Mesendoderm (in vitro differentiated cells): ENCODE measurements at places on chromosomes 5 and 9.

DNA sequence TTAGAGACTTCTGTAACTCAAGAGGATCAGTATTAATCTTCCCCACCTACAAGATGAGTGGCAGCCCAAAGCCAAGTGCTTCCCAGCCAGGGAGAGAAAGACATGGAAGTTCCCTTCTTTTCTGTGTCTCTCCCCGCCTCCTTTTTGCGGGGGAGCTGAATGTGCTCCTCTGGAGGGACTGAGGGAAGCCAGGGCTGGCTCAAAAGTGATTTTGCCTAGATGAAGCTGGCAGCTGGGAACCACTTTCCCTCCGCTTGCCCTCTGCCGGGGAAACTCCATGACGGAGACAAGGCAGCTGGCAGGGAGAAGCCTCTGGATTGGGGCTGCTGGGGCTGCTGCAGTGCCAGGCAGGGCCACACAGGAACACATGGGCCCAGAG is 24.4 kb downstream of the EGR1 start:
- no peaks in the 10 kb centered on the region for H3K36me3 ChIP-seq
- peaks cover 7% of the 10 kb centered on the region for H3K4me1 ChIP-seq
- peaks cover 2% of the 10 kb centered on the region for H3K27me3 ChIP-seq
- no peak for DNase-seq
- no peak overlapping the region for H3K27ac ChIP-seq
- H3K4me3 ChIP-seq: no peak overlapping the region

- no peaks in the 10 kb centered on the region for H3K27me3 ChIP-seq
- H3K27ac ChIP-seq: no peak overlapping the region
- no peaks in the 10 kb centered on the region for H3K4me1 ChIP-seq
- no peak overlapping the region for H3K4me3 ChIP-seq
Observed at GRCh38 chr9:85224729-85225128, 517.0 kb downstream of the AGTPBP1 start.

DNA sequence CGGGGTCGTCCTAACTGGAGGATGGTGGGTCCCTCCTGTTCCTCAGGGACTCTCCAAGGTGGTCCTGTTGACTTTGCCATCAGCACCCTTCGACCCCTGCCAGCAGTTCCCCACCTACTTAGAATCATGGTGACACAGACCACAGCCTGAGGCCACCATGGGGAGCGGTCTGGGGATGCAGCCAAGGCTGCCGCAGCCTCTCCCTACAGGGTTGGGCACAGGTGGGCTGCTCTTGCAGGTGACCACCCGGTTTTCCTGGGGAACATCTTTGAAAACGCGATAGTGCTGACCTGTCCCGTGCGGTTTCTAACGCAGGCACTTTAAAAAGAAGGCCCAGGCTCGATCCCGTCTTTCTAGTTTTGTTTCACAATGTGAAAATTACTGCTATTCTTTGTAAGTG is 12.7 kb upstream of the CEL start:
- no peak overlapping the region for H3K27ac ChIP-seq
- no peaks in the 10 kb centered on the region for H3K4me1 ChIP-seq
- no peaks in the 10 kb centered on the region for H3K27me3 ChIP-seq
- H3K36me3 ChIP-seq: peaks cover 15% of the 10 kb centered on the region

DNA sequence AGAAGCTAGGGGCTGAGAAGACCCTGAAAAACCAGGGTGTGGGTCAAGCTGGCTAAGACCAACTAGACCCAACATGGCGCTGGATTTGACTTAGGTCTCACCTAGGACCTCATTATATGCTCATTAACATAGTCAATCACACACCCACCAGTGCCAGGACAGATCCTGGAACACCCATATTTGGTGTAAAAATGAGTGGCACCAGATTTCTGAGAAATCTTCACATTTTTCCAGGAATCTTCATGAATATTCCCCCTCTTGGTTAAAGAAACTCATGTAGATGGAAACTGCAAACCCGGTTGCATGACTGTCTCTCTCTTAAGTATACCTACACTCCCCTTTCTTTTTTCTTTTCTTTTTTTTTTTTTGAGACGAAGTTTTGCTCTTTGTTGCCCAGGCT is 17.9 kb upstream of the RAB14 start:
- no peaks in the 10 kb centered on the region for H3K36me3 ChIP-seq
- no peak overlapping the region for H3K27ac ChIP-seq
- H3K27me3 ChIP-seq: no peaks in the 10 kb centered on the region

GRCh38 chr5:6394429-6395101 is 16.2 kb upstream of the MED10 start:
- no peaks in the 10 kb centered on the region for H3K27me3 ChIP-seq
- H3K27ac ChIP-seq: no peak overlapping the region
- DNase-seq: no peak
- H3K4me1 ChIP-seq: no peaks in the 10 kb centered on the region
- H3K4me3 ChIP-seq: no peak overlapping the region

DNA sequence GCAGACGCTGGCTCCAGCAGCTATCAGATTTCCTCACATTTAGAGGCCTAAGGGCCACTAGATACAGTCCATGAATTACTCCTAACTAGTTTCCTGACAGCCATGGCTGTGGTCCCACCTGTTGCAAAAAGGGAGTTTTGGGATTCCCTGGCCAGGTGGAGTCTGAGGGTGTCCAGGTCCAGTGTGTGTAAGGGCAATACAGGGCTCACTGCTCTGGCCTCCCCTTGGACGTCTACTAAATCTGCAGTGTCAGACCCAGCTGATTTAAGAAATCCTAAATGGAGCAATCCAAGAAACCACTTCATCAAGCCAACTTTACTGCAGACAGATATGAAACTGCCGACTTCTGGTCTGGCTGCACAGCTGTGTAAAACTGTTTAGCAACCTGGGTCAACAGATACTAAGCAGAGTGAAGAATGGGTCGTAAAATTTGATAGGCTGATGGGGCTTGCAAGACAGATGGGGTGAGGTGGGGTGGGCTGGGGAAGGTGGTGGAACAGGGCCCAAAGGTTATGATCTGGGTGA is 116.4 kb downstream of the GADD45G start:
- no peak for DNase-seq
- H3K4me1 ChIP-seq: no peaks in the 10 kb centered on the region
- H3K4me3 ChIP-seq: no peak overlapping the region
- H3K27me3 ChIP-seq: no peaks in the 10 kb centered on the region
- no peaks in the 10 kb centered on the region for H3K36me3 ChIP-seq

DNA sequence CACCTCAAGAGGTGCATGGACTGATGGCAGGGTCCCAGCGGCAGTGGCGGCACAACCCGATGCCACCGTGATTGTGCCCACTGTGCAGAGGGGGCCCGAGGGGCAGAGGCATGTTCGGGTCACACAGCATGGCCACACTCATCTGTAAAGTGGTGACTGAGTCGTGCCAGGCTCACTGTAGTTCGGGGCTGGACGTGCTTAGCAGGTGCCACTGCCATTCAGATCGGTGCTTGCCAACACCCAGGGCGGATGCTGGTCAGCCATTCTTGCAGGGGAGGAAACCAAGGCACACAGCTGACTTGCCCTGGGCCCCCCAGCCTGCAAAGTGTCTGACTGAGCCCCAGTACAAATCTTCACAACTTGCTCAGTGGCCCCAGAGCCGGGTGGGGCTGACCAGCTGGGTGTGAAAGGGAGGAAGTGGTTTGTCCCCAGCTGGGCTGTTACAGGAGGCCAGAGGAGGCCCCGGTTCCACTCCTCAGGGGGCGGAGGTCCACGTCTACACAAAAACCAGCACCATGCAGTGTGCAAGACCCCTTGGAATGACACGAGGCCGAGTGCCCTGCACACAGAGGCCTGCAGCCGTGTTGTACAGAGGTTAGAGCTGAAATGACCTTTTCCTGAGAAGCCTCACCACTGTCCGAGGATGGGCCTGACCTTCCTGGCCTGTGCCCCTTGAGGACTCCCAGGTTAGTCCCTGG is 17.9 kb downstream of the FGD3 start:
- no peak for DNase-seq
- H3K36me3 ChIP-seq: no peaks in the 10 kb centered on the region
- no peaks in the 10 kb centered on the region for H3K27me3 ChIP-seq
- no peak overlapping the region for H3K27ac ChIP-seq

- DNase-seq: no peak
- no peak overlapping the region for H3K4me3 ChIP-seq
- no peak overlapping the region for H3K27ac ChIP-seq
- H3K4me1 ChIP-seq: no peaks in the 10 kb centered on the region
- no peaks in the 10 kb centered on the region for H3K36me3 ChIP-seq
- no peaks in the 10 kb centered on the region for H3K27me3 ChIP-seq
Observed at GRCh38 chr9:87357600-87357999, 140.1 kb upstream of the DAPK1 start.
